ENCODE measurements at places on chromosomes 2 and 18.
A peak's percentile ranks its signal among the peaks of the same experiment; 100 is the strongest.

DNA sequence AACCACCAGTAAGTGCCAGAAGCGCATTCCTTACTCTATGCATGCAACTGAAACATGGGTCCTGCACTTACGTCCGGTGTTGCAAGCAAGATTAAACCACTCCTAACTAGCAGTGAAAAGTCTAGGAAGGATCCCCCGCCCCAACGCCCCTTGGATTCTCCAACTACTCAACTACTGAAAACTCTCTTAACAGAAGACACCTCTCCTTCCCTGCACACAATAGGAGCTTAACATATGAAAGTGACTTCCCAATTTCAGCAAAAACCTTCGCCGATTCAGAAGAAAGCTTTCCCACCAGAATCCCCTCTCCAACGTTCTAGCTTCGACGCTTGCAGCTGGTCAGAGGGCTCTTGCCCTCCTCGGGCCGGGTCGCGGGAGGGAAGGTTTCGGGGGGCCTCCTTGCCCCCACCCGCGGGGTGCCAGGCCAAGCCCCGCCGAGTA, 578 bp downstream of the IWS1 start:
- H3K27ac ChIP-seq = peak overlapping the region; percentile 99
- H3K27me3 ChIP-seq = no peaks in the 10 kb centered on the region
- peaks cover 44% of the 10 kb centered on the region for H3K36me3 ChIP-seq
- DNase-seq = peak; percentile 36
- H3K4me3 ChIP-seq = peak overlapping the region; percentile 91

- no peak overlapping the region for H3K27ac ChIP-seq
- no peaks in the 10 kb centered on the region for H3K36me3 ChIP-seq
- no peak overlapping the region for H3K4me3 ChIP-seq
- H3K4me1 ChIP-seq = peaks cover 9% of the 10 kb centered on the region
Measured at GRCh38 chr2:60442608-60443007, 110.8 kb downstream of the BCL11A start.

DNA sequence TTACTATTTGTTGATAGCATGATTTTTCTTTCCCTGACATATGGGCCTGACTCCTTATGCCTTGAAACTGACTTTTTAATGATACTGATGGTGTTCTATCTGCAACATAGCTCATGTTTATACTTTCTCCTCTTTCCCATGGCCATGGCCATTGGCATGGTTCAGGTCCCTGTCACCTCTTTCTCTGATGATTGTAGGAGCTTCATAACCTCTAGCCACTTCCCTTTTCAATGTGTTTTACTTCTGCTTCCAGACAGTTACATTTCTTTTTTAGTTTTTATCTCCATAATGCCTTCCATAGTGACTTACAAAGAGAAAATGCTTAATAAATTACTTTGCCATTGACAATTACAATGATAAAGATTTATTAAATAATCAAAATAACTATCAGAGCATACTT, 177.9 kb upstream of the SETBP1 start:
- no peak for DNase-seq
- no peaks in the 10 kb centered on the region for H3K36me3 ChIP-seq
- no peak overlapping the region for H3K27ac ChIP-seq

GRCh38 chr2:3728104-3729054, 25.0 kb downstream of the DCDC2C start:
- H3K4me3 ChIP-seq = no peak overlapping the region
- H3K27me3 ChIP-seq = peaks cover 17% of the 10 kb centered on the region
- peaks cover 2% of the 10 kb centered on the region for H3K4me1 ChIP-seq
- no peak for DNase-seq
- H3K36me3 ChIP-seq = no peaks in the 10 kb centered on the region

Data from activated T-cell treated with anti-CD3 and anti-CD28 coated beads, Interleukin-2, amount 50 U/mL, for 24 hours (primary cell).